ENCODE measurements at places on chromosomes 13 and 19.

DNA sequence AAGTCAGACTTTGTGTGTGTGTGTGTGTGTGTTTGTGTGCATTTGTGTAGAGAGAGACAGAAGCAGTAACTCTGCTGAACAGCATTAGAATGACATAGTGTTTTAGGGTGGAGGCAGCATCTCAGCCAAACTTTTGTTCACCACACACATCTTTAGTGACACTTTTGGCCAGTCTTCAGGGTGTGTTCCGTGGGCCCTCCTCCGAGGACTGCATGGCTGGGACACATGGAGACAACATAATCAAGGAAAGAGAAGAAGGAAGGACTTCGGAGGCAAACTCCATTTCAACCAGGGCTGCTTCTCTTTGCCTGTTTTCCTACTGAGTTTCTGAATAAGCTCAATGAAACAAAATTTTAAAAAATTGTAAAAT lies 205.1 kb downstream of the LHFPL6 start:
- no peaks in the 10 kb centered on the region for H3K36me3 ChIP-seq
- no peak overlapping the region for H3K27ac ChIP-seq
- no peaks in the 10 kb centered on the region for H3K27me3 ChIP-seq
- H3K4me3 ChIP-seq = no peak overlapping the region
- no peaks in the 10 kb centered on the region for H3K4me1 ChIP-seq

DNA sequence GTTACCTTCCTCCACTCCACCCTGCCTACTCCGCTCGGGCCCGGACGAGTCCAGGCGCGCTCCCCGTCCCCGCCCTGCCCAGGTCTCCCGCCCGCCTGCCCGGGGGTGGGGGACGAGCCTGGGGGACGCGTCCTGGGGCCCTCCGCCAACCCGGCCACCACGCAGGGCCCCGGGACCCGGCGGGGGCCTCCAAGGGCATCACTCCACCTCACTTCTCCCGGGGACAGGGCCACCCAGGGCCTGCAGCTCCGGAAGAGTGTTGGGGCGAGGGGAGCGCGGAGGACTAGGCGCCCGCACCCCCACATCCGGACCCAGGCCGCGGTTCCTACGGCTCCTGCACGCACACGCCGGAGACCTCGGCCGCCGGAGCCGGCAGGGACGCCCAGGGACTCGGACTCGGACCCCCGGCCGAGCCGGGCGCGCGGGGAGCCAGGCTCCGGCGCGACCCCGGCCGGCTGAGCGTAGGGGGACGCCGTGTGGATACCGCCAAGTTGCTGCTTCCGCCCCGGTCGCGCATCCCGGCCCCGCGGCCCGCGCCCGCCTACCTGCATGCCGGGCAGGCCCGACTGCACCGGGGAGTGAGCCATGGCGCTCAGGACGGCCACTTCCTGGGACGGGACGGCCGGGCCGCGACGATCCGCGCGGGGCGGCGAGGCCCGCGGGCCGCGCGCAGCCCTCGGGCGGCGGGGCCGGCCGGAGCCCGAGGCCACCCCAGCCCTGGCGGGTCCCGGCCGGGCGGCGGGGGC lies 534 bp downstream of the STK24 start:
- peaks cover 25% of the 10 kb centered on the region for H3K36me3 ChIP-seq
- H3K4me3 ChIP-seq = peak overlapping the region; percentile 94
- peaks cover 41% of the 10 kb centered on the region for H3K4me1 ChIP-seq
- peak; percentile 67 for DNase-seq
- peaks cover 3% of the 10 kb centered on the region for H3K27me3 ChIP-seq

- peaks cover 6% of the 10 kb centered on the region for H3K36me3 ChIP-seq
- H3K4me1 ChIP-seq = peaks cover 25% of the 10 kb centered on the region
- H3K27ac ChIP-seq = no peak overlapping the region
- DNase-seq = no peak
- H3K27me3 ChIP-seq = peaks cover 14% of the 10 kb centered on the region
- H3K4me3 ChIP-seq = no peak overlapping the region
These were observed 2.3 kb upstream of the C19orf25 start for GRCh38 chr19:1481224-1481892.

DNA sequence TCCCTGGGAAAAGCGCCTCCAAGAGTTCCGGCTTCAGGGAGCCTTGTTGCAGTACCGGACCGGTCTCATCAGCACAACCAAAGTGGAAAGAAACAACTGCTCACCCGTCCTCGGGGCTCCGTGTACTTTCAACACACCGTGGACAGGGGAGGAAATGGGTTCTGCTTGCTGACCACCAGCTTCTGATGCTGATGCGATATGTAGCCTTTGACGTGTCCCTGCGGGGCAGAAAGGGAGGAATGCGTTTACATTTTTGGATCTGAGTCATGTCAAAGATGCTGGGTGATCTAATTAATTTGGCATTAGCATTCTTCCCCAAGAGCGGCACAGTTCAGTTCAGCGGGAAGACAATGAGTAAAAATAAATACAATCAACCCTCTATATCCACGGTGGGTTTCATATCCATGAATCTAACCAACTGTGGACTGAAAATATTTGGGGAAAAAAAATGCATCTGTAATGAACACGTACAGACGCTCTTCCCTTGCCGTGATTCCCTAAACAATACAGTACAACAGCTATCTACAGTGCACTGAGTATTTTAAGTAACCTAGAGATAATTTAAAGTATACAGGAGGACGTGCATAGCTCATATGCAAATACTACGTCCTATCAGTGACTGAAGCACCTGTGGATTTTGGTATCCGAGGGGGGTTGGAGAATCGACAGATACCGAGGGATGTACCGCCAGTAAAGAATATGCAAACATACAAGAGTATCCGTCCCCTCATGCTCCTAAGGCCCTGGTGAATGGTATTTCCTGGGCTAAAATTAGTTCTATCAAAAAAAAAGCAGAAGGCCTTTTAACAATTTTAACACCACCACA lies 19.8 kb downstream of the PROZ start:
- no peaks in the 10 kb centered on the region for H3K27me3 ChIP-seq
- peaks cover 76% of the 10 kb centered on the region for H3K4me1 ChIP-seq
- H3K27ac ChIP-seq = peak overlapping the region; percentile 75
- H3K36me3 ChIP-seq = peaks cover 67% of the 10 kb centered on the region
- DNase-seq = no peak

DNA sequence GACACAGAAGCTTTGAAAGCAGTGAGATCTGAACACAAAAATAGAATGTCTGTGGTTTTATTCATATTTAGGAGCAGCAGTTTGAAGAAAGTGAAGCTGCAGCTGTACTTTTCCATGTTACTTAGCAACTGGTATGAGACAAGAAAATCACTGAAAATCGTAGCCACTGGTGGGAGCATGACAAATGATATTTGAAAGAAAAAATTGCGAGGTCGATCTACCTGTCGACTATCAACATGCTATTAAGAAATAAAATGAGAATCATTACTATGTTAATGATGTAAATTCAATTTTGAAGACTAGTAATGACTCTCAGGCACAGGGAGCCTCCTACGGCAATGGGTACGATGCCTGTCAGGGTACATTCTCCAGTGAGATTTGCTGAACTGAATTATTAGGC lies 436.4 kb downstream of the SLITRK5 start:
- H3K4me1 ChIP-seq = no peaks in the 10 kb centered on the region
- H3K36me3 ChIP-seq = no peaks in the 10 kb centered on the region
- H3K4me3 ChIP-seq = no peak overlapping the region
- no peak for DNase-seq

DNA sequence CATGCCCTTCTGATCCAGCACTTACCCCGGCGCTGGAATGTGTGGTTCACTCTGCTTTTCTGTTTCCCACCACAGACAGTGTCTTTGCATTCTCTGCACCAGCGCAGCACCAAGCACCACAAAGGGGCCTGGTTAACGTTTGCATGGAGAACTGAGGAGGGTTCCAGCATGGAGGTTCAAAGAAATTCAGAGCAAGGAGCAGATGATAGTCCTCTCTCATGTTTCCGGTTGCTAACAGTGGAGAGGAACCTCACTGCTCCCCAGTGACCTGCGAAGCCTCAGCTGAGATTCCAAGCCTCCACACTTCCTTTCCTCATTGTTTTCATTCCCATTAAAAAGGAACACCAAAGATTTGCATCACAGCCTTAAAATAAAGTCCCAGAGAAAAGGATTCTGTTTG lies 99.7 kb downstream of the STARD13 start:
- peaks cover 8% of the 10 kb centered on the region for H3K4me1 ChIP-seq
- H3K4me3 ChIP-seq = no peak overlapping the region
- H3K27ac ChIP-seq = no peak overlapping the region
- H3K36me3 ChIP-seq = no peaks in the 10 kb centered on the region
- H3K27me3 ChIP-seq = peaks cover 14% of the 10 kb centered on the region
- no peak for DNase-seq

GRCh38 chr19:47790398-47790814 lies 11.9 kb downstream of the SELENOW start:
- DNase-seq = peak; percentile 89
- H3K36me3 ChIP-seq = peaks cover 1% of the 10 kb centered on the region
- H3K27me3 ChIP-seq = no peaks in the 10 kb centered on the region
- peaks cover 2% of the 10 kb centered on the region for H3K4me1 ChIP-seq
- H3K4me3 ChIP-seq = no peak overlapping the region
- H3K27ac ChIP-seq = no peak overlapping the region

DNA sequence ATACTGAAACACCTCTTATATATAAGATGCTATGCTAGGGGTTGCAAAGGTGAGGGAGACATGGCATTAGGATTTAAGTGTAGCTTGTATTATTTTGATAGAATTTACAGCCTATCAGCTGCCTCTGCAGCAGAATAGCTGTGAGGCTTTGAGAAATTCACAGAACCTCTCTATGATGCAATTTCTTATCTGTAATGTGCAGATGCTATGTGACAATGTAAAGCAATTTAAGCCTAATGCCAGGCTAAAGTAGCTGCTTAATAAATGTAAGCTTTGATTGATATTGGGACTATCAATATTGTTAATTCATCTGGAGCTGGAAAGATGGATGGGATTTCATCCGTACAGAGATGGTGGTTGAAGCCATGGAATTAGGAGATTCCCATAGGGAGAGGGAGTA lies 1.6 kb downstream of the ADGRE3 start:
- H3K36me3 ChIP-seq = no peaks in the 10 kb centered on the region
- no peaks in the 10 kb centered on the region for H3K4me1 ChIP-seq
- H3K4me3 ChIP-seq = no peak overlapping the region
- peaks cover 15% of the 10 kb centered on the region for H3K27me3 ChIP-seq

- no peak overlapping the region for H3K27ac ChIP-seq
- DNase-seq = no peak
- H3K36me3 ChIP-seq = no peaks in the 10 kb centered on the region
- no peaks in the 10 kb centered on the region for H3K4me1 ChIP-seq
- no peak overlapping the region for H3K4me3 ChIP-seq
These were observed 95.3 kb upstream of the SLC10A2 start for GRCh38 chr13:103161476-103161875.

GRCh38 chr19:5805462-5806132 lies 730 bp downstream of the NRTN start:
- peaks cover 25% of the 10 kb centered on the region for H3K4me1 ChIP-seq
- H3K27ac ChIP-seq = no peak overlapping the region
- H3K36me3 ChIP-seq = no peaks in the 10 kb centered on the region
- DNase-seq = peak; percentile 73
- H3K27me3 ChIP-seq = peaks cover 72% of the 10 kb centered on the region
- H3K4me3 ChIP-seq = peak overlapping the region; percentile 15

- H3K36me3 ChIP-seq = no peaks in the 10 kb centered on the region
- H3K27me3 ChIP-seq = no peaks in the 10 kb centered on the region
These were observed 53.0 kb downstream of the CHST8 start for GRCh38 chr19:33674626-33675367.

DNA sequence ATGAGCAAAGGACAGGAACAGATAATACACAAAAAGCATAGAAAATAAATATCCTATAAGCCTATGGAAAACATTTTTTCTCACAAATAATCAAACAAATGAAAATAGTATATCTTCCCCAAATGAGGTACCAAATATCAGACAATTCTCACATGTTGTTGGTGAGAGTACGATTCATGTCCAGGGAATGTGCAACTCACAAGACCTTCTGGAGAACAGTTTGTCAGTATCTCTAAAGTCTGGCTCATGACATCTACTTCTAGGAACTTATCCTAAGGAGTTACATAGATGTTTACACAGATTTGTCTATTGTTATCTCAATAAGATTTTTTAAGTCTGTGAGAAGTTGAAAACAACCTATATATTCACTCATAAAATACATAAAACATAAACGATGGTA lies 80.3 kb upstream of the ARHGEF7 start:
- H3K27ac ChIP-seq = no peak overlapping the region
- DNase-seq = no peak
- no peak overlapping the region for H3K4me3 ChIP-seq
- no peaks in the 10 kb centered on the region for H3K36me3 ChIP-seq
- H3K27me3 ChIP-seq = peaks cover 65% of the 10 kb centered on the region

- no peak for DNase-seq
- no peaks in the 10 kb centered on the region for H3K36me3 ChIP-seq
- no peak overlapping the region for H3K4me3 ChIP-seq
- no peaks in the 10 kb centered on the region for H3K27me3 ChIP-seq
These were observed 9.8 kb upstream of the STK24 start for GRCh38 chr13:98586400-98587345.

GRCh38 chr19:47414469-47414868 lies 4.9 kb downstream of the MEIS3 start:
- H3K36me3 ChIP-seq = no peaks in the 10 kb centered on the region
- no peak for DNase-seq
- H3K4me3 ChIP-seq = no peak overlapping the region
- H3K4me1 ChIP-seq = peaks cover 9% of the 10 kb centered on the region
- peaks cover 61% of the 10 kb centered on the region for H3K27me3 ChIP-seq
- H3K27ac ChIP-seq = no peak overlapping the region

DNA sequence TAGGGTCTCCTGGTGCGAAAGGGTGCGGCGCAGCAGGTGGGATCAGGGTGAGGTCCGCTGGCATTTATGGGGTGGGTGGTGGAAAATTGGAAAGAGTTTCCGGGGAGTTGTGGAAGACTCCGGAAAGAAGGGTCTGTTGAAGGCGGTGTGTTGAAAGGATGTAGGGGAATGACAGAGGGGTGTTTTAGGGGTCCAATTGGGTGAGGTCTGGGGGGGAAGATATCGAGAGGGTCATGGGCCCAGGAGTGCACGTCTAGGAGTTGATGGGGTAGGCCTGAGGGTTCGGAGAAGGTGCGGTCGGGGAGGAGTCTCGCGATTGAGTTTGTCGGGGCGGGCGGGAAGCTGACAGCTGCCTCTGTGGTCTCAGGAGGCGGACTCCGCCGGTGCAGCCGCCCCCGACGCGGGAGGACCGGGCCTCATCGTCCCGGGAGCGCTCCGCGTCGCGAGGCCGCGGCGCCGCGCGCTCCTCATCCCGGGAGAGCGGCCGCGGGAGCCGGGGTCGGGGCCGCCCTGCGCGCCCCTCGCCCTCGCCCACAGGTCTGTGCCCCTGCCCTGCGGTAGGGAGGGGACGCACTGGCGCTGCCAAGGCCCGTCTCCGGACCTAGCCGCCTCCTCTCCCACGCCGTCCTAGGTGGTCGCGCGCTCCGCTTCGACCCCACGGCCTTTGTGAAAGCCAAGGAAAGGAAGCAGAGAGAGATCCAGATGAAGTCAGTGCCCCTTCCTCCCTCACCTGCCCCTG lies 7.0 kb downstream of the PGLYRP1 start:
- peaks cover 18% of the 10 kb centered on the region for H3K4me1 ChIP-seq
- peak; percentile 67 for DNase-seq
- peak overlapping the region; percentile 81 for H3K27ac ChIP-seq
- H3K27me3 ChIP-seq = peaks cover 25% of the 10 kb centered on the region

Measured in activated naive CD4-positive, alpha-beta T cell treated with anti-CD3 and anti-CD28 coated beads, Interleukin-2, amount 10 ng/mL, durations not matched to agents 7 days and 5 days (primary cell).